Activated CD4-positive, alpha-beta T cell treated with anti-CD3 and anti-CD28 coated beads, Interleukin-2, amount 50 U/mL, for 24 hours (primary cell): ENCODE measurements at places on chromosomes 7 and 10.

- no peak for DNase-seq
Measured at GRCh38 chr7:95126053-95126709, 198.2 kb downstream of the PON1 start.

GRCh38 chr7:5649641-5650040 is 131.8 kb downstream of the RNF216 start:
- no peak for DNase-seq

- DNase-seq = no peak
Measured at GRCh38 chr7:151204383-151205032, 5.8 kb downstream of the H2BK1 start.

- DNase-seq = no peak
Measured at GRCh38 chr7:66946545-66946944, 25.5 kb downstream of the TMEM248 start.

GRCh38 chr10:131553121-131553520 is 241.6 kb upstream of the TCERG1L start:
- no peak for DNase-seq

- DNase-seq = no peak
Measured at GRCh38 chr10:94344522-94345122, 18.1 kb downstream of the NOC3L start.

GRCh38 chr7:148204639-148205304 is 385.8 kb upstream of the C7orf33 start:
- DNase-seq = no peak

DNA sequence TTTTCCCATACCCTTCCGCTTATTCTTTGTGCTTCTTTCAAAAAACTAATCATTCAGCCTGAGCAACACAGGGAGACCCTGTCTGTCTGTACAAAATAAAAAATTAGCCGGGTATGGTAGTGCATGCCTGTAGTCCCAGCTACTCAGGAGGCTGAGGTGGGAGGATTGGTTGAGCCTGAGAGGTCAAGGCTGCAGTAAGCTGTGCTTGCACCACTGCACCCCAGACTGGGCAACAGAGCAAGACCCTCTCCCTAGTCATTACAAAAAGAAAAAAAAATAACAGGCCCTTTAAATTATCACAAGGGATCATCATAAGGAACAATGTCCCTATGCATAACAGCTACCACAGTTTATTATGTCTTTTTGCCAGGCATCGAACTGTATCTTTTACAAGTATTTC is 119.6 kb downstream of the TRIM24 start:
- no peak for DNase-seq

GRCh38 chr7:31362401-31362800 is 21.9 kb upstream of the NEUROD6 start:
- DNase-seq = no peak

DNA sequence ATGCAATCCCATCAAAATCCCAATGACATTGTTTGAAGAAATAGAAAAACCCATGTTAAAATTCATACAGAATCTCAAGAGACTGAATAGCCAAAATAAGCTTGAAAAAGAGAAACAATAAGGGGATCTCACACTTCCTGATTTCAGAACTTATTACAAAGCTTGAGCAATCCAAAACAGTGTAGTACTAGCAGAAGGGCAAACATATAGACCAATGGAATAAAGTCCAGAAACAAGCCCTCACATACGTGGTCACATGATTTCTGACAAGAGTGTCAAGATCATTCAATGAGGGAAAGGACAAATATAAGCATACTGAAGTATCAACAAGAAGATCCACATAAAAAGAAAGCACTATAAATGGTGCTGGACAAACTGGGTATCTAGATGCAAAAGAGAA is 31.9 kb downstream of the MICU1 start:
- DNase-seq = no peak
